ENCODE measurements at places on chromosomes 1 and 21. TPM values are rescaled to one million over a fixed set of nuclear protein-coding genes. Genes with fewer than 3 reads are reported as not detected.

DNA sequence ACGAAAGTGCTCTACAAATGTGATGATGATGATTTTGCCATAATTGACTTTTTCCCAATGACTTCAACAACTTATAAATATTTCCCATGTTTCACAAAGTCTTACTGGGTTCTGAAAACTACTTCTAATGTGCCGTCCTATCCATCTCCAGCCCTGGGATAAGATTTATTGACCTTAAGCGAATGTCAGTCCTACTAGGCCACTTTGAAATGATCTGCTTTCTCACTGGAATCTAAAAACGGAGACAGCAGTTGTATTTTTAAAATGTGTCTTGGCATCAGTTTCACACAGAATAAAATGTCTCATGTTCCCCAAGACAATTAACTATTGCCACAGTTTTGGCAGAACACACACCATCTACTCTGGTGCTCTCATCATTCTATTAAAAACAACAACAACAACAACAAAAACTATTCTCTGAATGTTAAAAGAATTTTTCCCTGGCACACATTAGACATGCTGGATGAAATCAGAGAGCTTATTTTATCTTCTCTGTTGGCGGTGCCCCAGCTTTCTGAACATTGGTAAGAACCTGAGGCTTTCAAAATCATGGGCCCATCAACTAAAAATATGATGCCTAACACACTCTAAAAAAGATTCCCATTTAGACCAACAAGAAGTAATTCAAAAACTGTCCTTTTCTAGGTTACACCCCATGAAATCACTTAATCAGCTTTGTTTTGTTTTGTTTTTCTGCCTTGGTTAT, 23.1 kb upstream of the DNASE2B start:
- H3K4me1 ChIP-seq = no peaks in the 10 kb centered on the region
- no peak overlapping the region for H3K4me3 ChIP-seq
- no peaks in the 10 kb centered on the region for H3K36me3 ChIP-seq

- H3K4me1 ChIP-seq = no peaks in the 10 kb centered on the region
- no peaks in the 10 kb centered on the region for H3K36me3 ChIP-seq
- no peak overlapping the region for H3K27ac ChIP-seq
- H3K4me3 ChIP-seq = no peak overlapping the region
- H3K27me3 ChIP-seq = no peaks in the 10 kb centered on the region
Observed at GRCh38 chr21:46206163-46207005, 22.1 kb upstream of the SPATC1L start.

- no peak for DNase-seq
- H3K4me3 ChIP-seq = no peak overlapping the region
- H3K36me3 ChIP-seq = no peaks in the 10 kb centered on the region
- H3K27me3 ChIP-seq = no peaks in the 10 kb centered on the region
- H3K4me1 ChIP-seq = no peaks in the 10 kb centered on the region
Observed at GRCh38 chr1:46081206-46081605, 51.2 kb downstream of the PIK3R3 start.

DNA sequence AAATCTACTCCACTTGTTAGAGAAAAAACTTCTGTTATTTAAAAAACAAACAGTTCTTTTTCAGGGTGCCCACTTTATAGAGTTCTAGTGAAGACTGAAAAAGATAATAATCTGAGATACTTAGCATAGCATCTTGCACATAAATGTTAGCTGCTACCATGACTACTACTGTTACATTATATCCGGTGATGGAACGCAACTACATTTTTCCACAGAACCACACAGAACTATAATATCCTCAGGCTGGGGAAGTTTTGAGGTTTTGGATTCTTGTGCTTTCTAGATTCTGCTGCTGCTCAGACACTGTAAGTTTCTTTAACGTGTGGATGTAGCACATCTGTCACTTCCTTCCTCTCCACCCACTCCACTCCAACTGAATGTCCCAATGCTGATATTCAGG, 110.3 kb downstream of the PTPN14 start:
- peak overlapping the region; percentile 83 for H3K27ac ChIP-seq
- peaks cover 6% of the 10 kb centered on the region for H3K4me1 ChIP-seq
- DNase-seq = no peak
- H3K27me3 ChIP-seq = no peaks in the 10 kb centered on the region

Gene DCDC2B
- total RNA-seq = not detected

Gene KLHL12
- total RNA-seq = 11.2 TPM

Gene SLC25A34
- 2.4 TPM for total RNA-seq

Gene MIXL1
- 0.57 TPM for total RNA-seq

Data from ovary (tissue), 10 donors.